ENCODE measurements at places on chromosomes 5 and 9.

DNA sequence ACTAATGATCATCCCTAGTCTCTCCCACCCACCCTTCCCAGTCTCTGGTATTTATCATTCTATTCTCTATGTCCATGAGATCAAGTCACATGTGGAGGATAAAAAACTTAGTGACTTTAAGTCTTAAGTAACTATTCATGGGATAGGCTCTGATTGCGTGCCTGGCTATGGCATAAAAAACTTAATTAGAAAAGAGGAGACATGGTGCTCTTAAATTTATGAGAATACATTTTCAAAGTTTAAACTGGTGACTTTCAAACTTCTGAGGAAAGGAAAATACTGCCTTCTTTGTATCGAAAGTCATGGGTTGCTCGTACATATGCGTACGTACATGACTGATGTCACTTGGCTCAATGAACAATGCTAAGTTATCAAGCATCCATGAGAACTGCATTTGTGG, 18.2 kb upstream of the TYRP1 start:
- DNase-seq = no peak

DNA sequence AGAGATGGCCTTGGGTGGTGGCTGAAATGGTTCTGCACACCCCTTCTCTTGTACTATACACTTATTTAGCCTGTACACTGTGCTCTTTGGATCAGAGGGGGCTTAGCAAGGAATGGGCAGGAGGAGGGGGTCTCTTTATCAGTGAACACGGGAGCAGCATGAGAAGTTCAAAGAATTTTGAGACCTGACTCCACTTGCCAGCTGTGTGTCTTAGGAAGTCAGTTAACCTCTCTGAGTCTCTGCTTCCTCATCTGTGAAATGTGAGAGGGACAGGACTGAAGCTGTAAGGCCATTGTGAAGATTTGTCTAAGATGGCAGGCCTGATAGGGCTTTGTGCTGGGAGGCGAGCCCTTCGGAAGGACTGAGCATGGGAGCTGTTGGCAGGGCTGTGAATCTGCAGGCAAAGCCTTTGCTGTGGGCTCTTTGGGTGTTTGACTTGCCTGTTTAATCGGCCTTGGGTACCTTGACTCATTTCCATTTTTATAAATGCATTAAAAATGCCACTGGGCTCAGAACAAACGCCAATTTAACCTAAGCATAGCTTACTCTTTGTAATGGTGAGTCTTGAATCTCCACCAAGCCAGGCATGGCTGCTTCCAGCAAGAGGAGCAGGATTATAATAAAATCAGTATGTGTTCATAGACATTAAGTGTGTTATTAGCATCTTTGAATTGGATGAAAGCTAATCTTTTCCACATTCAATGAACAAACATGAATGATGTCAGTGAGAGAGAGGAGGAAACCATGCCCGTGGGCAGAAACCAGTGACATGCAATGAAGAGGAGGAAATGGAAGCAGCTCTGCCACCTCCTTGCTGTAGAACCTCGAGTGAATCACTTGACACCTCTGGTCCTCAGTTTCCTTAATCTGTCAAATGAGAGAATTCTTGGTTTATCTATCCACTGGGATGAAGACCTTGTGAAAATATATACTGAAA, 89.4 kb downstream of the MACROH2A1 start:
- no peak for DNase-seq

DNA sequence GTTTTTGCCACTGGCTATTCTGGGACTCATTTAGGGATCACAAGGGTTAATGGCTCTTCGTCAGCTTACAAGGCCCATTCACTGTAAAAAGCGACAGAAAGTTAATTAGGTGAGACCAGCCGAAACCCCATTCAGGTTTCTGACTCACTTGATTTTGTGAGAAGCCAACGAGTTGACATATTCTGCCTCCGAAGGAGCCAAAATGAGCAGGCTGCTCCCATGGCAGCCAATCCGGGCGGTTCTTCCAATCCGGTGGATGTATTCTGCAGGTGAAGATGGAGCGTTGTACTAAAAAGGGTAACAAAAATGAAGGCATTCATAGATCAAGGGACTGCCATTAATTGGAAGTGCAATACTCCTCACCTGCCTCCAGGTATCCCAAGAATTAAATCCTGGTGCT, 39.7 kb downstream of the DDX31 start:
- no peak for DNase-seq

GRCh38 chr9:114335745-114336144, 6.1 kb downstream of the ORM2 start:
- no peak for DNase-seq

DNA sequence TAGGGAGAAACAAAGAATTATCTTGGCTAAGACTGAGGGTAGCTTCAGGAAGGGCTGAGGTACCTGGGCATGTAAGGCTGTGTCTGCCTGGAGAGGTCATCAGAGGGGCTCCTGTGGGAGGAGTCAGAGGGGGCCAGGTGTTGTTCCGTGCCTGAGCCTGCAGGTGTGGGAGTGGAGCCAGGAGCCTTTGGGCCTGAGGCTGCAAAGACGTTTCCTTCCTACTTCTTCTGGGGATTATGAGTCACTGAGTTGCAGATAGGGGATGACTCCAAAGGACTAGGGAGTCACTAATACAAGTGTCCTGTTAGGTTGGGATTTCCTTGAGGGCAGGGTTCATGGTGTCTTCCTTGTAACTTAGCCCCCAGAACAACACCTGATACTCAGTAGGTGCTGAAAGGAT, 391.1 kb downstream of the ARHGEF28 start:
- no peak for DNase-seq

- peak; percentile 35 for DNase-seq
Observed at GRCh38 chr5:148820461-148821395, 5.7 kb upstream of the ADRB2 start.

DNA sequence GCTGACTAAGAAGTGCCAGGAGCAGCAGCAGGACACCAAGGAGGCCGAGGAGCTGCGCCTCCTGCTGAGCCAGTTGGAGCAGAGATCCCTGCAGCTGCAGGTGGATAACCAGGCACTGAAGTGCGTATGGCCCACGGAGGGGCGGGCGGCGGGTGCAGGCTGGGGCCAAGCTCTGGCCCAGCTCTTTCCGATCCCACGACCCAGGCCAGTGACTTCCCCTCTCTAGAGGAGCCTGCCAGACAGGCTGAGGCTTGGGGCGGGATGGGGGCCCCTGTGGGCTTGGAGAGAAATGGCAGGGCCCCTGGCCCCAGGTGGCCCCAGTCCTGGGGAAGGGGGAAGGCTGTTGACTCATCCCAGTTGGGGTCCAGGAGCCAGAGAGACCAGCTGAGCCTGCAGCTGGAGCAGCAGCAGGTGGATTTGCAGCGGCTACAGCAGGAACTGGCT, 3.6 kb downstream of the PTRH1 start:
- DNase-seq = no peak

DNA sequence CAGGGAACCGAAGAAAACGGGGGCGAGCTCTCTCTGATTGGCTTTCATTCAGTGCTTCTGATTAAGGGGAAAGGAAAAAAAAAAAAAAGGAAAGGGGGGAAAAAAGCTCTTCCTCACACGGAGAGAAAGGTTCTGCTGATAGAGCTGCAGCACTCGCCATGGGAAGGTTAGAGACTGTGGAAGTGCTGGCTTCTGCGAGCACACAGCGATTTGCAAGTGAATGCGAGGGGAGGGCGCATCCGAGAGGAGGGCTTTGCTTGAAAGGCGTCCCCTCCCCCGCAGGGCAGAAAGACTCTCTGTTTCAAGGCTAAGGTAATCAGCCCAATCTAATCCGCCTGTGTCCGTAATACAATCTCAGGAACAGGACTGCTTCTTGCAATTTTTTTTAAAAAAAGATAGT, at the start of gene CDH10:
Gene CDH10 (minus strand): TSS at position 218 of the 400 bp plus-strand sequence. CDS start 51,488 bp downstream, outside the sequence.
- DNase-seq = no peak

DNA sequence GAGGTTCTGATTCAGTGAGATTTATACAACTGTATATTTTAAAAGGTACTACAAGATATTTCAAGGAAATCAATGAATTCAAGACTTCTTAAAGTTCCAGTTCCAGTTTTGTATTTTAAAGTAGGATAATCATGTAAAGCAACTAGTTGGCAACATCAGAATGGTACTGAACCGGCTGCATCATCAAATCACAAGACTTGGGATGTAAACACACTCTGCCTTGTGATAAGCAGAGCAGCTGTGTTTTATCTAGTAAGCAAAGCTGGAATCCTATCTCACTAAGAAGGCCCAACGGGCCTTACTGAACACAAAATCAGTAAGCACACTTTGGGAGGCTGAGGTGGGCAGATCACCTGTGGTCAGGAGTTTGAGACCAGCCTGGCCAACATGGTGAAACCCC, 327.2 kb upstream of the NREP start:
- no peak for DNase-seq

DNA sequence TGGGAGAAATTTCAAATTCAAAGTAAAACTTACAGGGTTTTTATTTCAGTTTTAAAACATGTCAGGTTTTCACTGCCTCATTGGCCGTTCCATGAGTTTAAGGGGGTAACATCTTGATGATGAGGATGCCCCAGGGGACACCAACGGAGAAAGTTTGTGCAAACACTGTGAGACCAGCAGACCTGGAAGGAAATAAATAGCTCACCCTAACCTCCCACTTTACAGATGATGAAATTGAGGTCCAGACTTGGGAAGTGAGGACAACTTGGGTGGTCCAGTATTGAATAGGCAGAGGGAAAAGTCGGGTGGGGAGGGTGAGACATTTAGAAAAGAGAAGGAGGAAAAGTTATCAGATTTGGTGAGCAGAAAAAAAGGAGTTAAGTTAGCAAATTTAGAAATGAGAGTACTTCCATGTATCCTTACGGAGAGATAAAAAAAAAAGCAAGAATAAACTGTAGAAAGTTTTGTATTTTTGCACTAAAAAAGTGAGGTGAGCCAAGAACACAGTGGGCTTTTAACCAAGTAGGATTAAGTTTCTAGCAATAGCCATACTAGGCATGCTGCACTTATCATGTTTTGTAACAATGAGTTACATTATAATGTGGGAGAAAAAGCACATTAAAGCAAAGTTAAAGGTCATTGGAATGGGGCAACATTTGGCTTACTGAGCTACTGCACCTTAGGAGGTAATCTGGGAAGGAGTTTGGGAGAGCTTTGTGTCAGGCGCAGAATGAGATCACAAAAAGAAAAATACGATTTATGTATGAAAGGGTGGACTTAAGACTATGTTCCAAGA, 125.1 kb downstream of the GAS1 start:
- no peak for DNase-seq

- no peak for DNase-seq
Observed at GRCh38 chr5:52801329-52801728, 13.6 kb downstream of the ITGA1 start.

DNA sequence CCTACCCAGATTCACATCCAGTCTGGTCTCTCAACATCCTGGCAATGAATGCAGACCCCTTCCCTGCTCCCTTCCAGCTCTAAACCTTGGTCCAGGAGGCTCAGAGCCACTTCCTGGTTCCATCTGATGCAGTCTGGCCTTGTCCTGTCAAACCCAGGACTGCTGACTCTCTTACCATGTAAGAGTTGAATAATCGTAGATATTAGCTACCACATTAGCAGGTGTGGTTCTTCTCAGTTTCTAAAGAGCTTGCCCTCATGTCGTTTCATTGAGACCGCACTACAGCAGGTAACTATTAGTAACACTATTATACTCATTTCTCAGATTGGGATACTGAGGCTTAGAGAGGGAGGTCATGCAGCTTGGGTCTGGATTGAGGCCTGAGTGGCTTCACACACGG, 133.3 kb downstream of the BOD1 start:
- no peak for DNase-seq

- no peak for DNase-seq
Observed at GRCh38 chr5:60811105-60811504, 33.0 kb downstream of the ELOVL7 start.

DNA sequence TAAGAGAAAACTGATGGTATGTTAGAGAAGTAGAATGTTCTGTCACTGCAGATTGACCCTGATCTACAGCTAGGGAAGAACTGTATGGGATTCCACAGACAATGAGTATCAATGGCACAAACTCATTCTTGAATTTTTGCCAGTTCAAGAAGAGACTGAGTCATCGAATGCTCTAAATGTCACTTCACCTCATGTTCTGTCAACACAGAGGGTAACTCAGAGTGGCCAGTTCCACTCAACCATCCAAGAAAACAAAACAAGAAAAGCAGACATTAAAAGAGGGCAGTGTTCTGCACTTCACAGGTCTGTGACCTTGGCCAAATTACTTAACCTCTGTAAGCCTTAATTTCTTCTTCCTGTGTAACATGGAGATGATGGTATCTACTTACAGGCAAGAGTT, 132.2 kb upstream of the HMHB1 start:
- DNase-seq = no peak

DNA sequence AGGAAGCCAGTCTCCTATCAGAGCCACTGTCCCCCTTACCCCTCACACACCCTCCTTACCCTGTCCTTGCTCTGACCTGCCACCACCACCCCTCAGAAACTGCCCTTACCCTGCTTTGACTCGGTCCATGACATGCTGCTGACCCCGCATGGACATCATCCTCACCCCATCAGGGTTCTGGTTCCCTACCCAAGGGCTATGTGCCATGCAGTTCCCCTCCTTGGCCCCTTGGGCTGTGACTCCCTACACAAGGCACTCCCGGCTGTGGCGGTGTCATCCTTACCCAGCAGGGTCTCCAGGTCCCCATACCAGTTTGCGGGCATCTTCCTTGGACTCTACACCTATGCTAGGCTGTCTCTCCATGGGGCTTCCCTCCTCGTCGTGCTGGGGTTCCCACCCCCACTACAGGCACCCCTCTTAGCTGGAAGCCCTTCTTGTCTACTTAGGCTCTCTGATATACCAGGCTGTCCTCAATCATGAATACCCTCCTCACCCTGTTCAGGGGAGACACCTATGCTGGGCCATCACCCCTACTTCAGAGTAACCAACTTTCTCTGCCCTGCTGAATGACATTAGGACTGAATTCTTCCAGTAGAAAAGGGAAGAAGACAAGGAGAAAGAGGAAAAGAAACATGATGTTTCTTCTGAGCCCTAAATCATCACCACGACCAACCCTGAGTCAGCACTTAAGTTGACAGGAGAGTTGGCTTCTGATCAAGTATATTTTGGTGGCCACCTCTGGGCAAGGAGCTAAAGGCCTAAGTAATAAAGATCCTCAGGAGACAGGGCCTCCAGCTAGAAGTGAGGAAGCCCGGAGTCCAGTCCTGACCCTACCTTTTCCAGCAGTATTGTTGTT, 115.2 kb downstream of the GCNT1 start:
- DNase-seq = no peak

- no peak for DNase-seq
Observed at GRCh38 chr5:1447671-1448361, 2.6 kb upstream of the SLC6A3 start.

DNA sequence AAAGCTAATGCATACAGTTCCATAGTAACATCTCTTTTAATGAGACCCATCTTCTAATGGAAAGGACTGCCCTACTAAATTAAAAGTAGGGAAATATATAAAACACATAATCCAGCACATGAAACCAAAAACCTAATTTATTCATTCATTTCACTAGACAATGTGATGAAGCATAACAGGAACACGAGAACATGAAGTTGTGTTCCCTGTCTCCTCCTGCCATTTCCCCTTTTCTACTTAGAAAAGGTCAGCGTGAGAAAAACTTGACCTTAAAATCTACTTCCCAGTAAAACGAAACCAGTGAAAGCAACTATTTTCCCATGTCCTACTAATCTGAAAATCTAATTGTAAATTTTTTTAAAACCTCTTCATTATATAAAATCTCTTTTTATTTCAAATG, 847.5 kb downstream of the TLE1 start:
- no peak for DNase-seq

GRCh38 chr5:133840168-133840567, 128.3 kb downstream of the C5orf15 start:
- DNase-seq = no peak
